NCI-H1092 (cell line): ENCODE measurements at places on chromosomes 2 and 18.

DNA sequence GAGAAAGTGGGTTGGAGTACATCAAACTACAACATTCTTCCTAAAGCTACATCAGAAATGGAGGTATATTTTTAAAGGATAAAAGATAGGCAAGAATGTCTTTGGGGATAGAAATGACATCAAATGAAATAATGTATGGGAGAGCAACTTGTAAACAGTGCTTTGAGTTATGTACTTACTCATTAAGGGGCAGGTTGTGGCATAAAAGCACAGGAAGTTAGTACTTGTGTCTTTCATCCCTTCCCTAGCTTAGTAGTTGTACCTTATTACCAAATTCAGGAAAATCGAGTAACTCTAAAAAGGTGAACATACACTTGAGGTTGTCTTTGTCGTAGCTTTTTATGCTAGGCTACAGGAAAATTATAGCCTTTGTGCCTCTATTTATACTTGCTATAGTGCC is 28.9 kb downstream of the PPP1CB start:
- DNase-seq: no peak

GRCh38 chr2:28608500-28609424 is 112.9 kb downstream of the PLB1 start:
- DNase-seq: no peak

DNA sequence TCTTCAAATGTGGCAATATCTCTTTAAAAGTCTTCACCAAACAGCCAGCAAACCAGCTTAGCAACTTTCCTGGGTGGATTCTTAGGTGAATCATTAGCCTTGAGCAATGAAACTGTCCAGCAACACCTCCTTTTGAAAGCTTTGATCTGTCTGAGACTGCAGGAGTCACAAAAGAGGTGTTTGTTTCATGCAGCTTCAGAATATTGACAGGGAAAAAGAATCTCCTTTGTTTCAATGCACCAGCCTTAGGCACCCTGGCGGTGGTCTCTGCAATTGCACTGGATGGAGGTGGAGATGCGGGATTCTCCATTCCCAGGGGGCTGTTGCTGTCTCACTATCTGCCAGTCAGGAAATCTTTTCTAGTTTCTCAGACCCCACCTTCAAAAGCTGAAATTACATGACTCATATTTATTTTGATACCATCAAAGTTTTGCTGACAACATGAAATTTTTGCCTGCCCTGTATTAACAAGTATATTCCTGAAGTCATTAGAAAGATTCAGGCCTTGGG is 76.0 kb upstream of the DSG1 start:
- DNase-seq: no peak

DNA sequence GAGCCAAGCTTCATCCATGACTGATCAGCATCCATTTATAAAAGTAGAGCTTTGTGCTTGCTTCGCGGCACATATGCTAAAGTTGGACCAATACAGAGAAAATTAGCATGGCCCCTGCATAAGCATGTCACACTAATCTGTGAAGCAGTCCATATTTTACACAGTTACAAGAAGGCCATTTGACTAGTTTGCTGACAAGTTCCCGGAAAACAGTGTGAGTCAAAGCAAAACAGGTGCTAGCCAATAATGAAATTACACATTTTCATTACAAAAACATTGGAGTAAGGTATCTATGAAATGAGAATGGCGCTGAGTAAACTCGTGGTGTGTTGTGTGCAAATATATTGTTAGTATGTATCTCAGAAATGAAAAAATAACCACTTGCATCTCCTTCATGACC is 4.7 kb downstream of the ANKRD62 start:
- no peak for DNase-seq

DNA sequence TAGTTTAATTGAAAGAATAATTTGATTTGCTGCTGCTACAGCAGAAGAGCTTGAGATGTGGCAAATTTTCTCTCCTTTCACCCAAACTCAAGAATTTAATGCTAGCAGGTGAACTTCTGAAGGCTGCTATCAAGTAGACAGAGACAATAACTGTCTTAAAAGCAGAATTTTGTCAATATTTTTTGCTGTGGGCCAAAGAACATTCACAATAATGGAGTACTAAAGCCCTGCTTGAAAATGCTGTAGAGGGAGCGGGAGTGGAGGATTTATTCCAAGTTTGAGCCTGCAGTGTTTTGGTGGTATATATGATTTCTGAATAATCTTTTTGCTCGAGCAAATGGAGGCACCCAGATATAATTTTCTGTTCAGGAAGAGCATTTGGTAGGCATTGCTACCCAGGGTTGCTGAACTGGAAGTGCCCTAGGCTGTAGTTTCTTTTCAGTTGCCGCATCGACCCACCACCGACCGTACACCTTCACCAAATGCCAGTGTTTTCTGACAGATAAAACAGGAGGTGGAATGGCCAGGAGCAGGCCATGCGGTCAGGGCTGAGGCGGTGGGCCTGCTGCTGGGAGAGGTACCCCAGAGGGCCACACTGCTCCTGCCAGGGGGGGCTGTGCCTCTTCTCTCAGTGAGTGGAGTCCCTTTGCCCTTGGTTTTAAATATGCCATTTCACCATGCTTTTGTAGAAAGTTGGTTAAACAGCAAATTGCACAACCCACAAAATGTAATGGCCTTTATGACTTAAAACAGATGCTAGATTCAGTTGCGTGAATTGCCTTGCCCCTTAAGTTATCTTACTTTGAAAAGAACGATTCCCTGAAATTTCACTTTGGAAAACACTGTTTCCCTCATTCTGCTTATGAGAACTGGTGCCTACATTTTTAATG is 36.4 kb downstream of the TSHZ1 start:
- DNase-seq: no peak

DNA sequence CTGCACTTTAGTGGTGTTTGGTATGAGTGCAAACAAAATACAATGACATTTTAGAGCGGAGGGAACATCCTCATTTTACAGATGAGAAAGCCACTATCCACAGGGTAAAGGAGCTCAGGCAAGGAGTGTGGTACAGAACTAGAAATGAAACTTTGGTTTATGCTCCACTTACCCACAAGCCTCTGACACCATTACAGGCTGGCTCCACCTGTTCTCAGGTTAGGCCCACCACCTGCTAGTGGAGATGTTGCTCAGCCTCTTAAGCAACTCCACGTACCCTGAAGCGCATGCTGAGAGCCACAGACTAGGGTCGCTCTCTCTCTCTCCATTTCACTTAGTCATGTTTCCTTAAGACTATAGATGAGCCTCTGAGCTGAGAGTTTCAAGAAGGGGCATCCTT is 130.0 kb downstream of the MBD2 start:
- DNase-seq: no peak

DNA sequence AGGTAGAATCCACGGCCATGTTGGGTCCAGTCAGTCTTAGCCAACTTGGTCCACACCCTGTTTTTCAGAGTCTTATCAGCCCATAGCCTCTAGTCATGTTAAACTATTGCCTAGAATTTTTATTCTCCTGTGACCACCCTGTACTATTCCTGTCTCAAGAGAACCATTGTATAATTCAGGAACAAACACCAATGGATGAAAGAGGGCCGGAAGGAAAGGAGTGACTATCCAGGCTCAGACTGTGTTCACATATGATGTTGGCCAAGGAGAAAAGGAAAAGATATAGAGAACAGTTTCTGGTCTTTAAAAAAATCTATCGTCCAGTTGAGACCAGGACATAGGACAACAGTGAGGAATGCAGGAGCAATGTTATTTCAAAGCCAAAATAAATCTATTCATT is 82.9 kb upstream of the SETBP1 start:
- DNase-seq: no peak

DNA sequence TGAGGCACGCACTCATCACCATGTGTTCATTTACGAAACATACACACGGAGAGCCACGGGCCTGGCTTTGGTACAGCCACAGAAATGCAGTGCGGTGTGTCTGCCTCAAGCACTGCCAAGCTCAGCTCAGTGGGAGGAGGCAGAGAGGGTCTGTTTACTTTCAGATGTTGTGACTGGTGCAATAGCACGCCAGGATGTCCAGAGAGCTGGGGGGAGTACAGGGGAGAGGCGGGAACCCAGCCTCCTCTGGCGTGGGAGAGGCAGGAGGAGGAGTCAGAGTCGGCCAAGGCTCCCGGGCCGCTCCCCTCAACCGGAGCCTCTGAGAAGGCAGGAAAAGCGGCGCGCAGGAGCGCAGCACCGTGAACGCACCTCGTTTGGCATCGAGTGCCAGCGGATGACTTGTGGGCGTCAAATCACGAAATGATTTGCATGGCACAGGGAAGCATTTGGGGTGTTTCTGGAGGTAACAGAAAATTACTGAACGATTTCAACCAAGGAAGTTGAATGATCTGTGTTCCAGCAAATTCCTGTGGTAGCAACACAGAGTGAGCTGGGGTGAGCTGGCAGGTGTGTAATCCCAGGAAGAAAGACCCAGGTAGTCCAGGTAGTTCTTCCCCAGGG is 143.0 kb downstream of the ZNF516 start:
- peak; percentile 88 for DNase-seq

DNA sequence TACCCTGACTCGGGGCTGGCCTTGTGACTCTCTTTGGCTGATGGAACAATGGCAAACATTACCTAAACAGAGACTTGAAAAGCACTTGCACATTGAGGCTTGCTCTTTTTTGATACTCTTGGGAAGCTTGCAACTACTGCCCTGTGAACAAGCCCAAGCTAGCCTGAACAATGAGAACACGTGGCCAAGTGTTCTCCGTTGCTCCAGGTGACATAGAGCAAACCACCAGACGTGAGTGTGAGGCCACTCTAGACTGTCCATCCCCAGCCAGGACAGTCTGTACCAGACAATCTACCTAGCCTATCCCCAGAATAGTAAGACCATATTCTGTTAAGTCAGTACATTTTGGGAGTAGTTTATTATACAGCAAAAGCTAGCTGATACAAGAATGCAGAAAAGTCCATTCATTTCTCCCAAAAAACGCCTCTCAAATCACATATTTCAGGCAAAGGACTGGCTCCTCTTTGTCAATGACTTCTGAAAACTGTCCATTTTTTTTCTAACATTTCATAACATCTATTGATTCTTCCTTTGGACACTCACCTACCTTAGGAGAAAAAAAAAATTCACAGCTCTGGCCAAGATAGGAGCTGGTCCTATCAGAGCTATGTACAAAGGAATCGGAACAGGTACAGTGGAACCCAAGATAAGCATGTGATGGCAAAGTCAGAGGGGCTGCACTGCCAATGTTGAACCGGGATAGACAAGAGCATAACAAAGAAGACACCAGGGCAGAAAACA is 142.1 kb upstream of the PKDCC start:
- DNase-seq: no peak

DNA sequence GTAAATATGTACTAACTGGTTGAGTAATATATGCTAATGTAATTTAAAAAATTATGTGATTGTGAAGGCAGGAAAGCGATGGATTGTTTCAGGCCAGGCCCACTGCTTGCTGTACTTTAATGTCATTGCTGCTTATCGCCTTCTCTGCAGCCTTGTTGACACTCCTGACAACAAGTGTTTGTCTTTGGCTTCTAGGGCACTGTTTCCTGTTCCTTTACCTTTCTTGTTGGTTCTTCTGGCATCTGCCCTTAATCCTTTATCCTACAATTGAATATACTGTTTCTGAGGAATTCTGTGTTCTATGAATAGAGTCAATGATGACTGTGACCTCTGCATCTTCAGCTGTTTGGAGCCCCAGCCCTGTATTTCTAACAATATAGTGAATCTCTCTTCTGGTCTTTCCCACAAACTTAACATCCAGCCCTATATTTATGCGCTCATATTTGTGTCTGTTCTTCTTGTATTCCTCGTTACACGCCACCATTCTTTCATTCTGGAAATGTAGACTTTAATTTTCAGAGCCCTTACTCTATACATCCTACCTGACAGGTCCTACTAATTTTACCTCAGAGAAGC is 17.6 kb downstream of the ACSL3 start:
- DNase-seq: no peak

DNA sequence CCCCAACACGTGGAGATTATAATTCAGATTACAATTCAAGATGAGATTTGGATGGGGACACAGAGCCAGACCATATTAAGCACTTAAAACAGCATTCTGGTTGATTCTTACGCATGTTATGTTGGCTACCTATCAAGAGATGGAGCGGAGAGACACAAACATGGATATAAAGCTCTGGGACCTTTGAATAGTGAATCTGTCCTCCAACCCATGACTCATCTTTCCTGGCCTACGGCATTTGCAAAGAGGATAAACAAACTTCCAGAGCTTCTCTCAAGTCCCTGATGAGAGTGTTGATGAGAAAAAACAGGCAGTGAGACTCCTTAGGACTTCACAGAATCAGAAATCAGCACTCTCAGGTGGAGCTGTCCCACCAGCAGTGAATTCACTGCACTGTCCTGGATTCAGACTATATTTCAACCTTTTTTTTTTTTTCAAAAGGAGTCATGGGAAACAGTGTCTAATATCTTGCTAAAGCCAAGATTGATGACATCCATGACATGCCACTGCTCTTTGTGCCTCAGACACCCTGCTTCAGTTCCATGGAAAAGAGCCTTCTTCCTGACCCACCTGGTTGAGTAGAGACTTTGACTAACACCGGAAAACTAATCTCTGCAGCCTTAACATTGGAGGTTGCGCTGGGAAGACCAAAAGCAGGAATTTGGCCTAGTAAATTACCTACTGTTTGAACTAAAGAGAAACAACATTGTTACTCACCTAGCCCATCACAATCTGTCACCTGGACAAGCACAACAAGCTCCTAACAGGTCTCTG is 62.1 kb upstream of the NPAS2 start:
- DNase-seq: no peak

DNA sequence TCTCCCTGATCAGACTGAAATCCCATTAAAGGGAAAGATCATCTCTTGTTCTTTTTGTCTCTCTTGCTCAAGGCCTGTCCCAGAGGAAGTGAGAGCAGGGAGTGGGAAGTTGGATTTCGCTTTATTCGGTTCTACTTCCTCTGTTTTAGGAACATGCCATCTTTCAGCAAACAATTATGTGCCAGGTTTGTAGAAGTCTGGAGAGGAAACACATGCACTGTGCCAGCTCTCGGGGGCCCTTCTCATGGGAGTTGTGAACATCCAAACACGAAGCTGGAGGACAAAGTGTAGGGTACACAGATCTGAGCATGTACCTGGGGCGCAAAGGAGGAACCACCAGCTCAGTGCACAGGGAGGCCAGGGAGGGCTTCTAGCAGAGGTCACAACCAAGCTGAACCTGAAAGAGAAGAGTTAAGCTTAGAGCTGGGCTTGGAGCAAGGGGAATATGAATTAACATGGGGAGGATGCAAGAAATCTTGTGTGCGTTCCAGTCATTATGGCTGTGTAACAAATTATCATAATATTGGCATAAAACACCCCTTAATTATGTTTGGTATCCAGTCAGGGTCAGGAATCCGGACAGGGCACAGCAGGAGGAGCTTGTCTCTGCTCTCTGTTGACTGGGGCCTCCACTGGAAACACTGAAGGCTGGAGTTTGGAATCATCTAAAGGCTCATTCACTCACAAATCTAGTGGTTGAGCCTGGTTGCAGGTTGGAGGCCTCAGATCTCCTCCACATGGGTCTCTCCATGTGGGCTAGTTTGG is 128.6 kb downstream of the ZFP36L2 start:
- no peak for DNase-seq

GRCh38 chr2:161204846-161205245 is 44.6 kb downstream of the TANK start:
- no peak for DNase-seq

DNA sequence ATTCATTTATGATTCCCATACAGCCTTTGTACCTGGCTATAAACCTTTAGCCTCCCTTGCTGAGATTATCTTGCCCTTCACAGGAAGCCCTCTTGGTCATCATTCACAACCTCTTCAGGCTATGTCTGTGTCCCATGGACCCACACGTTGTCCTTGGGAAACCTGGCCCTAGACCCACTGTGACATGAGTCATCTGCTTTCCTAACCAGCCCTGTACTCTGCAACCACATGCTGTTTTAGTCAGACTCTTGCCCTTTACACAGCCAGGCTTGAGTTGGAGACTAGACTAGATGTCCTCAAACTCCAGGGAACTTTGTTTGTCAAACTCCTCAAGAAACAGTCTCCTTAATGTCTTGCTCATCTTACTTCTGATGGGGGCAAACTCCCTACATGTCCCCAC is 229.3 kb upstream of the ZSWIM2 start:
- DNase-seq: no peak
